ENCODE measurements at places on chromosomes 1 and 21.

GRCh38 chr1:165763442-165763841 is 5.2 kb downstream of the TMCO1 start:
- DNase-seq = no peak

DNA sequence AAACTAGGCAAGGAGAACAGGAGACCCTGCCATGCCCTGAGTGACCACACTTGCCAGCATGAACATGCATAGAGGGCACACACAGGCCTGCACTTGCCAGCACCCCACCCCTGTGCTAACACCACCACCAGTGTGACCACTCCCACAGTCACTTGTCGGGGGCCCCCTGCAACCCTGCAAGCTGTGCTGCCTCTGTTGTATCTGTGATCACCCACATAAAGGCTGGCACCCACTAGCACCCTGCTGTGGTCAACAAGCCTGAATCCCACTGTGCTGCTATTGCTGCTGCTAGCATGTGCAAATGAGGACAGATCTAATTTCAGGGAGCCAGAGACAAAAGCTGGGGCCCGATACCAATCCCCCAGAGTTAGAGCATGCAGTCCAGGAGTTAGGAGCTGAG is 217.7 kb downstream of the GIPC2 start:
- no peak for DNase-seq

GRCh38 chr1:67342076-67342890 is 34.6 kb downstream of the IL12RB2 start:
- peak; percentile 12 for DNase-seq

- DNase-seq = no peak
Measured at GRCh38 chr1:5410652-5411051, 581.6 kb downstream of the NPHP4 start.

Measured in fibroblast of lung (primary cell).